ENCODE measurements at places on chromosomes 12 and 14. TPM values are rescaled to one million over a fixed set of nuclear protein-coding genes. Genes with fewer than 3 reads are reported as not detected.

Gene PLEKHH1
- total RNA-seq = 0.53 TPM

Gene NAP1L1
- 635 TPM for total RNA-seq

Gene FAM90A1
- total RNA-seq = 0.19 TPM

Gene AVPR1A
- total RNA-seq = not detected

Gene FAIM2
- total RNA-seq = 0.05 TPM

Gene COCH
- 0.70 TPM for total RNA-seq

Gene SLCO1C1
- total RNA-seq = not detected

Gene CATSPERB
- total RNA-seq = 3.5 TPM

Gene MANSC4
- total RNA-seq = not detected

Gene PMCH
- total RNA-seq = 0.28 TPM

Gene P2RX7
- total RNA-seq = 50.0 TPM

Gene INSM2
- not detected for total RNA-seq

Gene ANO4
- total RNA-seq = not detected

Gene TC2N
- 207 TPM for total RNA-seq

Gene PRB2
- not detected for total RNA-seq

Gene LRFN5
- not detected for total RNA-seq

Gene ZNF384
- total RNA-seq = 81.6 TPM

Gene DYRK4
- total RNA-seq = 28.0 TPM

Gene SLC5A8
- total RNA-seq = not detected

Gene MYF5
- not detected for total RNA-seq

Gene DGLUCY
- 105 TPM for total RNA-seq

Gene CEBPE
- 0.96 TPM for total RNA-seq

Gene SPX
- total RNA-seq = 0.29 TPM

Gene CAPZA3
- total RNA-seq = not detected

Gene PDZRN4
- total RNA-seq = not detected

Gene OAS2
- 131 TPM for total RNA-seq

Gene MMP17
- 0.17 TPM for total RNA-seq

Gene TGM1
- 3.3 TPM for total RNA-seq

Gene NUDT14
- 42.4 TPM for total RNA-seq

Gene BRF1
- total RNA-seq = 40.5 TPM

Gene MAP3K9
- 7.9 TPM for total RNA-seq

Measured in activated naive CD4-positive, alpha-beta T cell treated with anti-CD3 and anti-CD28 coated beads, Interleukin-2, amount 10 ng/mL, durations not matched to agents 5 hours and 36 hours (primary cell).